ENCODE measurements at places on chromosomes 4 and X.

GRCh38 chr4:86633854-86634253 lies 39.7 kb downstream of the PTPN13 start:
- no peak for DNase-seq

DNA sequence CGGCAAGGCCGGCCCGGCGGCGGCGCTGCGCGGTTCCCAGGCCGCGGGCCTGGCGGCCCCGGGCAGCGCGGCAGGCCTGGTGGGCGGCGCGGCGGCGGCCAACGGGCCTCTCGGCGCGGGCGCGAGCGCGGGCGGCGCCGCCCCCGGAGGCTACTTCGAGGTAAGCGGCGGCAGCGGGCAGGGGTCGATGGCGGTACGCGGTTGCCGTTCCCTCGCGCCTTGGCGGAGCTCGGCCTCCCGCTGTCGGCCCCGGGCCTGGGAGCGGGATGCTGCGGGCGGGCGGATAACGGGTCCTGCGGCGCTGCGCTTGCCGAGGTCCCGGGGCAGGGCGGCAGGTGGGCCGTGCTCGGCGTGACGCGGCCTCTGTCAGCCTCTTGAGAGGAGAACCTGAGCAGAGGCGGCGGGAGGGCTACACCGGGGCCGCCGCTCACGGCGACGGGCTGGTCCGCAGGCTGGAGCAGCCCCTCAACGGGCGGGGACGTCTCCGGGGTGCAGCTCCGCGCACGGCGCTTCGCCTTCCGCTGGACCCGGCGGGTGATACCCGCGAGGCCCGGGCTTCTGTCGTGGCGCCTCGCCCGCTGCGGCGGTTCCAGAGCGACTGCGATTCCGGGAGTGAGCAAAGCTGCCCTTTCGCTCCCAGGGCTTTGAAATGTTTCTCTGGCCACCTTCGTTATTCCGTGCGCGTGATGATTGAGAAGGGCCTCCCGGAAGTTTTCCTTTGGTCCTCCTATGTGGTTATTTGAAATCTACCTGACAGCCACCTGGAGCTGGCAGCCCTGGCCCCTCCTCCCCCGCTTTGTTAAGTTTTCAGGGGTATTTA lies 774 bp downstream of the FAM193A start:
- no peak for DNase-seq

GRCh38 chrX:41733939-41734338 lies 10.0 kb downstream of the GPR82 start:
- DNase-seq: no peak

DNA sequence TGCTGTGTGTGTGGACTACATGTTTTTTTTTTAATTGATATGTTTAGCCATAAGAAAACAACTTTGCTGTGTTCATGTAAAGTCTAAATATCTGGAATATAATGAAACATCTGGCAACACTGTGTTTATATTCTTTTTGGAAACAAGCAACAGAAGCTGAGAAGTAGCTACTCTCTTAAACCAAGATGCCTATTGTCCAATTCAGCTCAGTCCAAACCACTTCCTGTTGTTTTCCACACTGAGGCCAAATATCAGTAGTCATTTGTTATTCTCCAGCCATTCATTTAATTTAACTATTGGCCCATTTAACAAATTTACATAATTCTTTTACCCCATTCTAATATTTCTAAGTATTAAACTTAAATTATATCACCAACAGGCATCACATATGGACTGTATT lies 903.0 kb upstream of the SLIT2 start:
- DNase-seq: no peak

GRCh38 chrX:35617836-35618235 lies 180.3 kb upstream of the MAGEB16 start:
- DNase-seq: no peak

GRCh38 chr4:10083331-10083771 lies 33.2 kb downstream of the WDR1 start:
- no peak for DNase-seq

GRCh38 chr4:75633846-75634245 lies 3.5 kb upstream of the CDKL2 start:
- DNase-seq: no peak

DNA sequence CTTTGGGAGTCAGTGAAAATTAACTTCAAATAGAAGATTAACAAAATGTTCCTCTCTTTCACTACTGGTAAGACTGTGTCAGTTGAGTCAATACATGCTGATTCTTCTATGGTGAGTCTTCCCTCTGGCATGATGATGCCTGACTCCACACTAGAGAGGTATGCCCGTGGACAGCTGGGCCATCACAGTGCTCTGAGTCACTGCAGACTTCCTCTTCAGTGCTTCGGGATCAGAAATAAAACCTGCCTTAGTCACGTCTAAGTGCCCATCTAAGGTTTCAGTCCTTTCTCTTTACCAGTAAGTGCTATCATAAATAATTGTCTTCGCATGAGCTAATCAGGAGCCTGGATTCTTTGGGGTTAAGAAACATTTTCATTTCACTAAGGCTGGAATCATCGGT lies 1.6 kb upstream of the ASB5 start:
- no peak for DNase-seq

- DNase-seq: no peak
Measured at GRCh38 chrX:134646691-134647090, 11.6 kb downstream of the PLAC1 start.

- DNase-seq: no peak
Measured at GRCh38 chr4:73816814-73817213, 19.7 kb upstream of the CXCL6 start.

DNA sequence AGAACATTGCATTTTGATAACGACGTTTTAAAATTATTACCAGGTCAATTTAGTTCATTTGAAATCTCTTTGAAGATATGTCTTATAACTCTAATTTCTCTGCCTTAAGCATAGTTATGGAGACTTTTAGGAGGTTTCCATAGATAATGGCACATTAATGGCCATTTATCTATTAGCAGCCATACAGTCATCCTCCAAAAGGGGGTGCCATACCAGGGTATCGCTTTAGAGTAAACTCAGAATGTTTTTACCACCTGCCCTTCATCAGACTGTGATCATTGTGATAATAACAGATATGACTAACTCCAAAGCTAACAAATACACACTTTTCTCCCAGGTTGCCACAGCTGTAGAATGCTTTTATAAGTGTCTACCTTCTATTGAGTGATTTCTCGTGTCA lies 461.5 kb downstream of the FSTL5 start:
- no peak for DNase-seq

DNA sequence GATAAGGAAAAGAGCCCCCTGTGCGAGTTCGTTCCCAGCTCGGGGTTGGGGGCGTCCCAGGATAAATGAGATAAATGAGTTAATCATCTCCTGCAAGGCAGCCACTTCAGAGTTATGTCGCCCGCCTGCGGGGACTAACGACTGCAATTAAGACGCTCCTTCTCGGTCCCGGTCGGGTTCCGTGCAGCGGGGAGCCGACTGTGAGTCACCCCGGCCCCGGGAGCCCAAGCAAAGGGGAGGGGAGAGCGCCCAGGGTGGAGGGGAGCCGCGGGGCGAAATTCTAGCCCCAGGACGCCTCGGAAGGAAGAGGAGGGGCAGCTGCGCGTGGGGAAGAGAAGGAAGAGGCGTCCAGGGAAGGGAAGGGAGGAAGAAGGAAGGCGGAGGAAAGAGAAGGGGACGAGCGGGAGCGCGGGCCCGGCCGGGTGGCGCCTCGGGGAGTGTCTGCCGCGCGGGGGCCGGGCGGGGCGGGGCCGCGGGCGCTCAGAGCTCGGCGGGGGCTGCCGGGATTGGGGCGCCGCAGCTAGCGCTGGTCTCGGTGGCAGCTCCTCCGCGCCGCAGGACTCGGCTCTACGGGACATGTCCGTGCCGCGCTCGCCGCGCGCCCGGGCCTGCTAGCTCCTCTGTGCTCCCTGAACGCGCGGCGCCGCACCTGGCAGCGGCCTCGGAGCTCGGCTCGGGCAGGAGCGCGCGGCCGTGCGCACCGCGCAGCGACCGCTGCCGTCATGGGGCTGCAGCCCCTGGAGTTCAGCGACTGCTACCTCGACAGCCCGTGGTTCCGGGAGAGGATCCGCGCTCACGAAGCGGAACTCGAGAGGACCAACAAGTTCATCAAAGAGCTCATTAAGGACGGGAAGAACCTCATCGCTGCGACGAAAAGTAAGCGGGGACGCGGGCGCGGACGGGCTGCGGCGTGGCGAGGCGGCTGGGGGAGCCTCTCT lies at the start of gene ARHGAP10:
Gene ARHGAP10, plus strand, starts transcription at position 509 of the 938 bp plus-strand sequence. Its CDS starts 214 bp downstream, at position 723.
- no peak for DNase-seq

DNA sequence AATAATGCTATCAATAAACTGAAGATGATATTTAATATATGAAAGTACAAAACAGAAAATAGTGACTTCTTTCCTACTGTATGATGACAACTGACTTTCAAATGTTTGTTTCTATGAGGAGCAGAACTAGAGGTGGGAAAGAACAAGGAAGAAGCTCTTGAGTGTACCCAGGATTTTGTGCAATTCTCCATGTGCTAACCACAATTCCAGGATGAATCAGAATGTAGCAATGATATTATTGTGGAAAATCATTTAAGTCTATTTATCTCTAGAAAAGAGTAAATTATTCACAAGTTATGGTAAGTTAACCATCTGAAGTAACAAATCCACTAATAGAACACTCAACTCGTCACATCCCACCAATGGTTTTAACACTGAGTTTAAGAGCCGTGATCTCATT lies 324.1 kb upstream of the EMCN start:
- no peak for DNase-seq

- DNase-seq: no peak
Measured at GRCh38 chr4:150160473-150160872, 82.2 kb downstream of the DCLK2 start.

- DNase-seq: no peak
Measured at GRCh38 chrX:66014556-66014955, 25.3 kb downstream of the VSIG4 start.

- DNase-seq: no peak
Measured at GRCh38 chr4:108042927-108043326, 53.2 kb downstream of the HADH start.

- DNase-seq: no peak
Measured at GRCh38 chrX:50108264-50108663, 92.5 kb downstream of the AKAP4 start.

DNA sequence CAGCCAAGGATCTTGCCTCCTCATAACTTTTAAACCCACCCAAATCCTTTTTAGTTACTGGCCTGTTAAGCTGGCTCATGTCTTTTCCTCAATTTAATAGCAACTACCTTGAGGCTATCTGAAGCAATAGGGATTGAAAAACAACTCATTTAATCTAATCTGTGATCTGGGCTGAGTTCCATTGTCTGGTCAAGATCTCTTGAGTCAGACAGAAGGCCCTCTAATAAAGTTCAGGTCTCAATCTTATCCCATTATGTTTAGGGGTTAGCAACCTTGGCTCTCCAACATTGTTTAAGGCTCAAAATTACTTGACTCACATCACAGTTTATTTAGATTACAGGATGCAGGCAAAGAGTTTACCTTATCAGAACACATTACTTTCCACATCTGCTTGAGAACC lies 436.1 kb downstream of the ANKRD50 start:
- no peak for DNase-seq

DNA sequence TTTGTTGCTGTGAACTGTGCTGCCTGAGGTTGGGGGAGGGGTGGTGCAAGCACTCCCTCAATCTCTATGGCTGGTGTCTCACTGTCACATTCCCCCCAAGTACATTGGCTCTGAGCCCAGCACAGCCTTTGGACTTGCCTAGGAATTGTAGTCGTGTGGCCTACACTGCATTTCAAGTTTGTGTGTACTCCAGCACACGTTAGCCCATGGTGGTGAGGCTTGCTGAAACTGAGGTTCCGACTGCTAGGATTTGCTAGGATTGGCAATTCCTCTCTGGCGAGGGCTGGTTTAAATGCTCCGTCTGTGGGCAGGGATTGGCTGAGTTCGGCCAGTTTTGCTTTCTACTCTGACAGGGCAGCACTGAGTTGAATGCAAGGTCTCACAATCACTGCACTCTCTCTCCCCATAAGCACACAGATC lies 121.7 kb upstream of the CXXC4 start:
- no peak for DNase-seq

GRCh38 chr4:88963817-88964216 lies 93.2 kb downstream of the FAM13A start:
- DNase-seq: no peak

- no peak for DNase-seq
Measured at GRCh38 chr4:76708971-76709771, 188.8 kb downstream of the SOWAHB start.

GRCh38 chr4:38591617-38592337 lies 72.2 kb upstream of the KLF3 start:
- no peak for DNase-seq

DNA sequence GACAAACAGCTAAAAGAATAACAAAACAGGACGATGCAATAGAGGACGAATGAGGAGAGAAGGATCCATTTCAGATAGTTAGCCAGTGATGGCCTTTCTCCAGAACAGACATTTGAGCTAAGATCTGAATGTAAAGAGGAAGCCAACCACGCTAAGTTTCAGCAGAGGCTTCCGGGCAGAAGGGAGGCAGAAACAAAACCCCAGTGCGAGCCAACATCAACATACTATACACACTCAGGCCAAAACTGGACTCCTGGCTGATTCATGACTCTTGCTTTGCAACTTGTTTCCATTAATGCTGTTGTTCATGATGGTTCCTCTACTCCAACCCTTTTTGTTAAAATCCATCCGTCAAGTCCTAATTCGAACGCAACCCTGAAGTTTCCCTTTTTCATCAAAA lies 730.3 kb downstream of the TRIML1 start:
- no peak for DNase-seq

DNA sequence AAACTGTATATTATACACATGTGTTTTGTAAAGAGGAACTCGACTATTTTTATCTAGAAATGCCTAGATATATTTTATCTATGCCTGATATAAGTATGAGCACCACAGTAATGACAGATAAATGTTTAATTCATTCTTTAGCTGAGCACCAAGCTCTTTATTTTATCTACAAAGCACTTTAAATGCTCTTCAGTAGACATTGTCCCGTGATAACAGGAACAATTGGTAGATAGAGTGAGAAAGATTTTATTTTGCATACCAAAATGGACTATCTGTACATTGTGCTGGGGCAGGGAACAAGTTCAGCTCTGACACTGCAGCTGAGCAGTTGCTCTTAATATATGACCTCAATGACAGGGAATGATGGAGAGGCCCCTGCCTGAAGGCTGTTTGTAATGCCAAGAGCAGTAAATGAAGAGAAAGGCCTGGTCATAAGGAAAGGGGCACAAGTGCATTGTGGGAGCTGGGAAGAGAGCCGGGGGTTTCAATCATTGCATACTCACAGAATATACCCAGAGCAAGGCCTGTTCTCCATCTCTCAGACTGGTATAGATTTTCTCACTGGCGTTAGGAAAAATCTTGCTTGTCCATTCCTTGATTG lies 57.3 kb downstream of the SEPTIN11 start:
- DNase-seq: no peak

DNA sequence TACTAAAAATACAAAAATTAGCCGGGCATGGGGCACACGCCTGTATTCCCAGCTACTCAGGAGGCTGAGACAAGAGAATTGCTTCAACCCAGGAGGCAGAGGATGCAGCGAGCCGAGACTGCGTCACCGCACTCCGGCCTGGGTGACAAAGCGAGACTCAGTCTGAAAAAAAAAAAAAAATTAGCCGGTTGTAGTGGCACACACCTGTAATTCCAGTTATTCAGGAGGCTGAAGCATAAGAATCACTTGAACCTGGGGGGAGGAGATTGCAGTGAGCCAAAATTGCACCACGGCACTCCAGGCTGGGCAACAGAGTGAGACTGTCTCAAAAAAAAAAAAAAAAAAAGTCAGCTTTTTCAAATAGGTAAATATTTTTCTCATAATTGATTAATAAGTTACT lies 71.9 kb downstream of the WDFY3 start:
- DNase-seq: no peak
